ENCODE measurements at places on chromosomes 4 and X.

GRCh38 chrX:80237072-80237471 lies 183.2 kb upstream of the TENT5D start:
- DNase-seq = no peak

GRCh38 chrX:105869701-105870100 lies 47.4 kb downstream of the NRK start:
- no peak for DNase-seq

DNA sequence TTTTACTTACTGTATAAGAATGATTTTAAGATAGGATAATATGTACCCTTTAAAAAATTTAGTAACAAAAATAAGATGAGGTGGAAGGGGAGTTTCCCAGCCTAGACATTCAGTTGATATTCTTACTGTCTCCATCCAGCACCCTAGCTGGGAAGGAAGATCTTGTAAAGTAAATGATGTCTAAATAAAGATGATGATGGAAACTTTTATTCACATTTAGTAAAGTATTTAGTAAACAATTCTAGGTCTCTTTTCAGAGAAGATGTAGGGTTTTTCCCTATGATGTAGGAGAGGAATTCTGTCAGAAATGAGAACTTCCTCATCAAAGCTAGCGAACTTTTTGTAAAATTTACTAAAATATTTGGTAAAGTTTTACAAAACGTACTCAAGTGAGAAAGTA lies 136.8 kb downstream of the RAPGEF2 start:
- DNase-seq = no peak

GRCh38 chr4:6221851-6222760 lies 21.8 kb upstream of the JAKMIP1 start:
- DNase-seq = peak; percentile 62

DNA sequence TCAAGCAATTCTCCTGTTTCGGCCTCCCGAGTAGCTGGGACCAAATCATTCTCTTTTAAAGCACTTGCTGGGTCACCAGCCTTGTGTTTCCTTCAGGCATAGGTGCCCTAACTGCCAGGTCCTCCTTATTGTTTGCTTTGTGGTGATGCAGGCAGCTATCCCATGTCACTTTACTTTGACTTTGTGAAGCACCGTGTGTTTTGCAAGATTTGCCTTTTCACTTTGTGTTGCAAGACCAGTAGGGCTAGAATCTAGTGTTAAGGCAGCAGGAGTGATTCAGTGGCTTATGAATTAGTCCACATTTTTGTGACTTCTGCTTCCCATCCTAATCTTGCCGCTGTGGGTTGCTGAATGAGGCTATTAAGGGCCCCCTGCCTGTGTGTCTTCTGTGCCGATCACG lies 20.2 kb downstream of the SYAP1 start:
- DNase-seq = no peak

GRCh38 chr4:165726831-165727230 lies 146.2 kb upstream of the TLL1 start:
- no peak for DNase-seq

DNA sequence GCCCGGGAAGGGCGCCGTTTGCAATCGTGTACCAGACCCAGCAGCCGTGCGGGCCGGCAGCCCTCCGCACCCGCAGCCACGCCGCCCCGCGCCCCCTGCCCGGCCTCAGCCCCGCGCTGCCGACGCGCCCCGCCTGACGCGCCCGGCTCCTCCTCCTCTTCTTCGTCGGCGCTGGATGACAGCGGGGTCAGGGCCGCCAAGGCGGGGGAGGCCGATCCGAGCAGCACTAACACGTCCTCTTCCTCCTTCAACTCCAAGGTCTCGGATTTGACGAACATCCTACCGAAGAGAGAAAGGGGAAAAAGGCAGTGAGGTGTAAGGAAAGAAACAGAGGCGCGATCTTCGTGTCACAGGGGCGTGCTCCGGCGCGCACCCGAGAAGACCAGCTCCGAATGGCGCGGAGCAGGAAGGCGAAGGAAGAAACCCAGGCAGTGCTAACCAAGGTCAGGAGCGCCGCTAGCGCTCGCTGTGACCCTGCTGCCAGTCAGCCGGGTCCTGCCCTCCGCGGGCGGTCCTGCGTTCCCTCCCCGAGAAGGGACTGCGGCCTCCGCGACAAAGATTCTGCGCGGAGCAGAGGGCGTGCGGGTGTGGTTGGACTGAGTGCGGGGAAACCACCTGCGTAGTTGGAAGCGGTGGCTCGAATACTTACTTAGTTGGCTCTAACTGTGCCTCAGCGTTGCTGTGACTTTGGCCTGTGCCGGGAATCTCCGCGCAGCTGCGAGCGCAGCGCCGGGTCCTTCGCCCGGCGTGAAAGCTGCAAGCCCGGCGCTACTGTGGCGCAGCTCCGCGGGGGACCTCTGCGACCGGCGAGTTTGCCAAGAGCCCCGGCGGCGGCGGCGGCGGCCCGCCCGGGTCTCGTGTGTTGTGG lies 548 bp downstream of the NEUROG2 start:
- DNase-seq = peak; percentile 45

GRCh38 chr4:154838155-154838554 lies 57.1 kb downstream of the RBM46 start:
- no peak for DNase-seq

DNA sequence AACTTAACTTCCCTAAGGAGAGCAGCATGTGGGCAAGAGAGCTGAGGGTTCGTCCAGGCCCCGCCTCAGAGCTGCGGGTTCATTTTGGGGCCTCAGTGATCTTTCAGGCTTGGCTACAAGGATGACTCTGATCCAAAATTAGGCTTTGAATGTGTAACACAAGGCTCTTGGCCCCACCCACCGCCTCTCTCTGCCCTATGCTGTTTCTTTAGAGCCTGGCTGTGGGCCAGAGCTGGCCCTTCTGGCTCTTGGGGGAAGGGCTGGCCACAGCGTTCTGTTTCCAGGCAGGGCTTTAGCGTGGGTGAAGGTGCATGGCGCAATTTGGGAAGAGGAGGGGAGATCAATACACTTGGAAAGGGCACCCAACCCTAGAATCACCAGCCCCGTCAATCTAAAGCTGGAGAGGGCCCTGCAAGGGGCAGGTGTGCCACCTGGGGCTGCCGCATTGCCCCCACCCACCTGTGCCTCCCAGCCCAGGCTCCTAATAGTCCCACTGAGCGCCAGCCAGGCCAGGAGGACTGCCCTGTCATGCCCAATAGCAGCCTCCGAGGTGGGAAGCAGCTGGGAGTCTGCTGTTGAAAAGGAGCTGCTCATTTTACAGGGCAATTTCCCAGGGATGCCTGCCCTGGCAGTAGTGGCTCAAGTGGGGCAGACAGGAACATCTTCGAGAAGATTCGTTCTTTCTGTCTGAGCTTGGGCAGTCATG lies 84.5 kb upstream of the MAML3 start:
- DNase-seq = peak; percentile 88

- no peak for DNase-seq
Measured at GRCh38 chr4:46316215-46316614, 73.7 kb downstream of the GABRA2 start.

DNA sequence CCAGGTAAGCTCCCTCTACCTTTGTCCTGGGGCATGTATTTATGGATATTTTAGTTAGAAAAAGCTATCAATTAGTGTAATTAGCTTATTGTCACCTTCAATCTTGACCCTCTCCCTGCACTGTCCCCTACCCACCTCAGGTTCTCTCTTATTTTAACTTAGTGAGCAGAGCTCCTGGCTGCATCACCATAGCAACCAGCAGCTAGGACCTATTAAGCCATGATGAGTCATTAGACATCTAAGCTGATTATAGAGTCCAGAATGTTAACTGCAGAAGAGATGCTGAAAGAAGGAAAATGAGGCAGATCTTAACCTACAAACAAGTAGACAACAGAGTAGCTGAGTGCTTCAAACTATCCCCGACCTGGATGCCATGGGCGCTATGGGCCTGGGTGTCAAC lies 36.6 kb downstream of the MAGEE2 start:
- DNase-seq = no peak

GRCh38 chr4:140326395-140326993 lies 47.0 kb upstream of the SCOC start:
- peak; percentile 70 for DNase-seq

- no peak for DNase-seq
Measured at GRCh38 chr4:174437324-174437723, 85.0 kb downstream of the HPGD start.

DNA sequence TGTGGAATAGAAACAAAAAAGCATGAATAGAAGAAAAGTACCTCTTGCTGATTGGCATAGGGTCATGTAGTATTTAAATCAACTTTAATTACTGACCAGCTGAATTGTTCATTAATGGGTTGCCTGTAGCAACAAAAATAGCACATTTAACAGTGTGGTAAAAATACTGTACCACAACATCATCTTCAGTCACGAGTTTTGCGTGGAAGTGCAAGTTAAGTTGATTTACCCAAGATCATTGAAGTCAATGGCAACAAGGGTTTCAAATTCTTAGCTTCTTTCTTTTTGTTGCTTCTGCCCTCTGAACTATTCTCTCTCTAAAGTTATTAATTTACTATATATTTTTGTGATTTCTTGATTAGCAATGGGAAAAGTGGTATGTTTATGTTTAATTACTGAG lies 526.6 kb downstream of the C4orf33 start:
- no peak for DNase-seq

DNA sequence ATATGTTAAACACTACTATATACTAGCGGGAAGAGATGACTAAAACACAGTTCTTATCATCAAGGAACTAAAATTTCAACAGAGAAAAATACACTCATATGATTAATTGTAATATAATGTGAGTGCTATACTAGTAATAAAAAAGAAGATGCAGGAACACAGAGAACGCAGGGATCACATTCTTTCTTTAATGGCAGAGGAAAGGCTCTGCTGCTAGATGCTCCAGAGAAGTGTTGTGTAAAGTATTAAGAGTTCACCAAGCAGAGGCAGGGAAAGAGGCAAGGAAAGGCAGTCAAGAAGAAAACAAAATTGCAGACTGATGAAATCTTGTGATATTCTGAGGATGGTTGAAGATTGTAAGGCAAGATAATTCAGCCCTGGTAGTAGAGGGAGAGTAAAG lies 394.7 kb downstream of the PDGFC start:
- DNase-seq = no peak

GRCh38 chrX:136034668-136035067 lies 49.4 kb downstream of the SLC9A6 start:
- no peak for DNase-seq

DNA sequence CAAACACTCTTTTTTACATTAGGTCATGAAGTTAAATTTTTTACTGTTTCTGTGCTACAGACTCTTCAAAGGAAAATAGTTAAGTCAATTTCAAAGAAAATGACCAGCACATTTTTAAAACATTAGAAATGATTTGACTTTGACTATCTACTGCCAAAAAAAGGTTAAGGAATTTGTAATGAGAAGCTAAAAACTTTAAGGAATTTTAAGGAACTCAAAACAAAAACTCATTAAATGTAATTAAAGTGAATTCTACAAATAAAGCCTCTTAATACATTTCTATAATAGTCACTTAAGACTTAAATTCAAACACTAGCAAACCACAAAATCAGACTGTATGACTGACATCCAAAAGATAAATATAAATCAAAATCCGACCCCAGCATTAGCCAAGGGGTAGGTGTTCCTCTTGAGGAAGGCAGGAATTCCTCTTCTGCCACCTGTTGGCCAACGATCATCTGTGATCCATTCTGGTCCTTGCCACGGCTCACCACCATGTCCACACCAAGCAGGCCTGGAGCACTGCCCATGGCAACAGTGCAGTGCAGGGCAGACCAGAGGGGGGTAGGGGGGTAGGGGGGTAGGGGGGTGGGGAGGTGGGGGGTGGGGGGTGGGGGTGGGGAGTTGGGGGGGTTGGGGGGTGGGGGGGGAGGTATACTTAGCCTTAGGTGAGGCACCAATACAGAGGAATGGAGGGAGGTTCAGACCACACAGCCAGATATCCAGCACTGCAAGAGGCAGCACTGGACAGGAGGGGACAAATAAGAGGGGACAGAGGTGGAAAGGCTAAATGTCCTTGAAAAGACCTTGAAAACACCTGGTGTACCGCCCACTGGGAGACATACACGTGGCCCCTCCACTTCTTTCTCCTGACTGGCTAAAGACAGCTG lies 287.4 kb downstream of the CHIC1 start:
- peak; percentile 22 for DNase-seq

DNA sequence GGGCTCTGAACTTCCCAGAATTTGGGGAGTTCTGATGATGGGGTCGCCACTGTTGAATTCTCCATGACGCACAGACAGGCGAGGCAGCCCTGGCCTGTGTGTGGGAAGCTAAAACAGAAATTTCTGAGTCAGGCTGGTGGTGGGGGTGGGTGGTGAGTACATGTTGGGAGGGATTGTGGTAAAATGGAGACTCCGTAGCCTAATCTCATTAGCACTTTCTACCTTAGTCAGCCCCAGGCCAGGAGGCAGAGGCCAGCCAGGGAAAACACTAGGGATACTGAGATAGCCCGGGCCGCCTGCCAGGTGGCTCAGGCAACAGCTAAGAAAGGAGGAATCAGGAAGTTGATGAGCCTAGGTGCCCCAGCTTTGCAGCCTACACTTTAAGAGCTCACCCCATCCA lies 39.3 kb upstream of the NHSL2 start:
- DNase-seq = no peak

GRCh38 chr4:82562564-82562854 lies 721 bp upstream of the TMEM150C start:
- DNase-seq = no peak

DNA sequence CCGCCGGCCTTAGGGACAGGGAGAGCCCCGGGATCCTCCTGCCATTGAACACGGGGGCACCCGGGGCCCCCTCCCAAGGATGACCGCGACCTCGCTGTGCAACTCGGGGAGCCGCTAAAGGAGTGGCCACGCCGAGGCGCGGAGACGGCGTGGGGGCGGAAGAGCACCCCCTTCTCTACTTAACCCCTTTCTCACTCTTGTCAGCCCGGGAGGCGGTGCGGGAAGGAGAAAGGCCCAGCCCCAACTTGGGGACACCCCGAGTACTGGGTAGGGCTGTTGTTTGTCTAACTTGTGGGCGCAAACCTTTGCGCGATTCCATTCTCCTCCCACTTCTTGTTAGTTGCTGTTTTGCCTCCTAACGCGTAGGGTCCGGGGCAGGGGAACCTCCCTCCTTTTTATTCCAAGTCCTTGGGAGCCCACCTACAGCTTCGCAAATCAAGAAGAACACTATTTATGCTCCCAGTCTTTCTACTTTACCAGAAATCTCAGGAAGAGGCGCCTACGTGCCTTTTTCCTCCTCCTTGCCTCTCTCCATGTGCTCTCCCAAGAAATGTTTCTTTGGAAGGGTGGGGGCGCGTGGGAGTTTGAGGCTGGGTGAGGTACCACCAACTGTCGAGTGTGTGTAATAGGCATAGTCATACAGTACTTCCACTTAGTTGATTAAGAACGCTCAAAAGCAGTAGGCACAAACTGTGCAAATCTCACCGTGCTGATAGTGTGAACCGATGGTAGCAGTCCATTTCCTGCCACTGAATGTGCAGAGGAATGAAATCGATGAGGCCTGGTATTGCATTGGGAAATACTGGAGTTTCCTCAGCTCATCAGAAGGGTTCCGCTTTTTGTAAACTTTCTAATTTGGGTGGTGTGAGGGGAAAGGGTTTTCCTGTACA lies 813 bp downstream of the DIAPH2 start:
- DNase-seq = peak; percentile 24

DNA sequence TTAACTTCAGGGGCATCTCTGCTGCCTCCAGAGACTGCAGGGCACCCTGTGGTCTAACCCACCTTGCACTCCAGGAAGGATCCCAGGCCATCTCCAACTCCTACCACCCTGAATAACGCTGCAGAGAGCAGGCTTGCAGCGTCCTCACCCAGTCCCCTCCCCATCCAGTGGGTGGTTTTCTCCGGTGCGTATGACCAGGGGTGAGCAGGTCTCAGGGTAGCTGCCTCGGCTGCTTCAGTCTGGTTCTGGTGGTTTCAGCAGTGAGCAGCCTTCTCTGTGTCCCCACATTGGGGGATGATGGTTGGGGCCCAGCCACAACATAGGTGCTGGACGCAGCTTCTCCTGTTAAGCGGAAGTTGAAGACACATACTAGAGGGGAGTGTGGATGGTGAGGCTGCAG lies 38.6 kb upstream of the SORCS2 start:
- no peak for DNase-seq

GRCh38 chr4:48047421-48047844 lies 30.9 kb downstream of the NIPAL1 start:
- DNase-seq = no peak

Measured in GM03348 (cell line).